CD8-positive, alpha-beta memory T cell (primary cell): ENCODE measurements at places on chromosomes 7 and 10.

DNA sequence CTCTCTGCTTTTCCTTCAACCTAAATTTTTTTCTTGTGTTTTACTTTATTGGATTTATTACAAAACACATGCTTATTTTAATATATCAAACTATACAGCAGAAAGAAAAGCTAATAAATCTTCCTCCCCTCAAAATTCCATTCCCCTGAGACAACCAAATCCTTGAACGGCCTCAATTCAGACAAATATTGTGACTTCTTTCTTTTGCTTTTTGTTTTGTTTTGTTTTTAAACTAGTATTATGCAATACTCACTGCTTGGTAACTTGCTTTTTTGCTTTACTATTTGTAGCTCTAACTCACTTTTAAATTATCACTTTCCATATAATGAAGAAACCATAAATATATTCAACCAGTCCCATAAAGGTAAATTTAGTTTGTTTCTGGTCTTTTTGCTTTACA lies 59.4 kb upstream of the CDK1 start:
- no peaks in the 10 kb centered on the region for H3K27me3 ChIP-seq
- H3K4me1 ChIP-seq: peaks cover 5% of the 10 kb centered on the region
- H3K27ac ChIP-seq: no peak overlapping the region

GRCh38 chr7:80870813-80871212 lies 48.0 kb downstream of the SEMA3C start:
- no peak for DNase-seq
- no peaks in the 10 kb centered on the region for H3K27me3 ChIP-seq
- H3K36me3 ChIP-seq: no peaks in the 10 kb centered on the region
- no peak overlapping the region for H3K4me3 ChIP-seq
- no peak overlapping the region for H3K27ac ChIP-seq

DNA sequence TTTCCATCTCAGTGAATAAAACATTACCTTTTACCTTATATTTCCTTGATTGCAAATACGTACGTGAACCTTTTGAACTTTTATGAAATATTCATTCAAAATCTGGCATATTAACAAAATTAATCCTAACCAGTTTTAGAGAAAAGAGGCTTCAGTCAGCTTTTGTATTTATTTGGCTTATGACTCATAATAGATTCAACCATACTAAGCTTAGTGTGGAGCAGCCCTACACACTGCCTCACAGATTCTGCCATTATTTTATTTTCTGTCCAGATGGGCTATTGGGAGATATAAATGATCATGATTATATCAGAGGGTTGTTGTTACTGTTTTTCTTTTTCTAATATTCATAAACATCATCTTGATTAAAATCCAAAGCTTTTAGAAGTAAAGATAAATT lies 325.5 kb downstream of the GPR37 start:
- DNase-seq: no peak
- H3K36me3 ChIP-seq: no peaks in the 10 kb centered on the region
- H3K4me1 ChIP-seq: no peaks in the 10 kb centered on the region

DNA sequence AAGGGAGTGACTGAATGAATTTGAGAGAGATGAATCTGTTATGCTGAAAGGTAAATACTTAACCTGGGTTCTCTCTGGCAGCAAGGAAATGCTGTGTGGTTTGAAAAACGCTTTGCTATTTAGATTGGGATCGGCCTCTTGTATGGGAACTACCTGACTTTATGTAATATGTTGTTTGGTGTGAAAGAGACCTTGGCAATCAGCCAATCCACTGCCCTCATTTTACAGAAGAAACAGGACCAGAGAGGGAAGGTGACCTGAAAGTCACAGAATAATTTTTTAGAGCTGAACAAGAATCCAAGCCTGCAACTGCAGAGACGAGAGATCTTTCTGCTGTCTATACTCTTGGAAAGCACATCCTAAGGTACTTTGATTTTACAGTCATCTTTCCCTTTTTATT lies 1.0 kb downstream of the BUD31 start:
- peak overlapping the region; percentile 93 for H3K27ac ChIP-seq
- H3K36me3 ChIP-seq: peaks cover 31% of the 10 kb centered on the region
- no peak for DNase-seq
- H3K4me1 ChIP-seq: peaks cover 37% of the 10 kb centered on the region

DNA sequence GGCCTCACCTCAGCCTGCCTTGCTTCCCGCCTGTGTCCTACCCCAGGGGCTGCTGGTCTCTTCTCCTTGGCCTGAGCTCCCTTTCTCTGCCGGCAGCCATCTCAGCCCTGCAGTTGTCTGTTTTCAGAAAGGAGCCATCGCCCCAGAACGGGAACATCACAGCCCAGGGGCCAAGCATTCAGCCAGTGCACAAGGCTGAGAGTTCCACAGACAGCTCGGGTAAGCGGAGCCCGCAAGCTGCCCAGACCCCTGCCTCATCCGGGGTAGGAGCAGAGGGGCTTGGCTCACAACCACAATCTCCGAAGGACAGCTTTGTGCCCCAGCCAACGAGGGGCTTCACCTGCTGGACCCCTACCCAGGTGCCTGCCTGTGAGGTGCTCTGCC lies 5.3 kb upstream of the DEPP1 start:
- H3K27me3 ChIP-seq: no peaks in the 10 kb centered on the region
- no peaks in the 10 kb centered on the region for H3K36me3 ChIP-seq
- no peak for DNase-seq
- H3K4me1 ChIP-seq: no peaks in the 10 kb centered on the region

GRCh38 chr10:67666416-67667034 lies 29.5 kb downstream of the CTNNA3 start:
- no peaks in the 10 kb centered on the region for H3K27me3 ChIP-seq
- H3K4me3 ChIP-seq: no peak overlapping the region
- no peak overlapping the region for H3K27ac ChIP-seq
- H3K4me1 ChIP-seq: no peaks in the 10 kb centered on the region
- DNase-seq: peak; percentile 7
- H3K36me3 ChIP-seq: no peaks in the 10 kb centered on the region

DNA sequence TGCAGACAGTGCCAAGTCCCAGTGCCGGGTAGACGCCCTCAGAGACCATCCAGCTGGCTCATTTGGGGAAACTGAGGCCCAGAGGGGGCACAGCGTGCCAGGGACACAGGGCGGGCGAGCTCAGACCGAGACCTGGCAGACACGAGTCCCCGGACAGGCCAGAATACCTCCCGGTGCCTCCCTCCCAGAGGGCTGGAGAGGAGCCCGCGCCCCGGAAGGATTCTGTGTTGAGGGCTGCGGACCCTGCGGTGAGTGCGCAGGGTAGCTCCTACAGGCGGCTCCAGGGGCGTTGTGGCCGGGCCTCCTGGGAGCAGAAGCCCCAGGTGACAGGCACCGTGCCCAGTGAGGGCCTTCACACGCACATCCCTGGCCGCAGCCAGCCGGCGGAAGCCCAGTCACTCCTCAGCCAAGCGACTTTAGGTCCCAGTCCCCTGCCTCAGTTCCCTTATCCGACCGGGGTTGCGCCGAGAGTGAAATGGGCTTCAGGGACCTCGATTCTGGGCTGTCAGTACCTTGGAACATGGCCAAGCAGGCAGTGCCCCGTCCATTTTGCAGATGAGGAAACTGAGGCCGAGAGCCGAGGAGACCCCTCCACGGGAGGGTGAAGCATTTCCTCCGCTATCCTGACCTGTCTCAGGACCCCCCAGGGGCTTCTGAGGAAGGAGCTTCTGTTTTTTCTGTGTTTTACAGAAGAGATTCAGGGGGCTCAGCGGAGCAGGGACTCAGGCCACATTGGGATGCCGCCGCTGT lies 73.6 kb downstream of the ELFN1 start:
- DNase-seq: no peak
- no peaks in the 10 kb centered on the region for H3K27me3 ChIP-seq
- peak overlapping the region; percentile 59 for H3K27ac ChIP-seq
- no peak overlapping the region for H3K4me3 ChIP-seq

DNA sequence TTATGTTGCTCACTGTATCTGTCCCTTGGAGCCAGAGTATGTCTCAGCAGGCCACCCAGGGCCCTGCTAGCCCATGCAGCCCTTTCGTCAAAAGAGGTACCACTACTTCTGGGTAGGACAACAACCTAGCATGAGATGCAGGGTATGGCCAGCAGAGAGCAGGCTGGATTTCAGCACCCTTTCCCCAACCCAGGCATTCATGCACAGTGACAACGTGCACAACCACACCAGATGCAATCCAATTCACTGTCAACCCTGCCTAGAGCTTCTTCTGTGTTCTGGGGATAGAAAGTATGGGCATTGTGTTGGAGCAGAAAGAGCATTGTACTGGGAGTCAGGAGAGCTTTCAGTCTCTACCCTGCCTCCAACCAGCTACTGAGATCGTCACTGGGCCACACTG lies 37.9 kb downstream of the JAZF1 start:
- H3K27me3 ChIP-seq: no peaks in the 10 kb centered on the region
- no peaks in the 10 kb centered on the region for H3K4me1 ChIP-seq
- H3K27ac ChIP-seq: no peak overlapping the region
- no peak for DNase-seq
- H3K4me3 ChIP-seq: no peak overlapping the region
- H3K36me3 ChIP-seq: no peaks in the 10 kb centered on the region

GRCh38 chr7:100532165-100533022 lies 6.6 kb upstream of the AGFG2 start:
- H3K36me3 ChIP-seq: no peaks in the 10 kb centered on the region
- no peak overlapping the region for H3K4me3 ChIP-seq
- no peaks in the 10 kb centered on the region for H3K4me1 ChIP-seq
- H3K27me3 ChIP-seq: no peaks in the 10 kb centered on the region

DNA sequence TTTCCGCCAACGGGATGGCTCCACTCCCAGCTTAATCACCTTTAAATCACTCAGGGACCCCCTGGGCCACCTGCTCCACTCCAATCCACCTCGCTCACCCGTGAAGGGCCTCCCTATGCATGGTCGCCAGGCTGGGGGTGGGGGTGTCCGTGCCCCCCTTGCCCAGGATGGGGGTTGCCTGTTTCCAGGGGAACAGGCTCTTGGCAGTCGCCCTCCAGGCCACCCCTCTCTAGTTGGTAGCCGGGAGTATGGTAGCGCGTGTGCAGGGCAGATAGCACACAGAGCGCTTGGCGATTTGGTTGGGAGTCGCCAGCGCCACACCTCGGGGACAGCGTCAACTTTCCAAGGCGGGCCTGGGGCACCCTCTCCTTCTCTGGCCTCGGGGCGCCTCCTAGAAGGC lies 134.9 kb upstream of the ZNF92 start:
- H3K4me1 ChIP-seq: peaks cover 3% of the 10 kb centered on the region
- H3K4me3 ChIP-seq: no peak overlapping the region
- H3K27me3 ChIP-seq: no peaks in the 10 kb centered on the region
- no peak for DNase-seq

DNA sequence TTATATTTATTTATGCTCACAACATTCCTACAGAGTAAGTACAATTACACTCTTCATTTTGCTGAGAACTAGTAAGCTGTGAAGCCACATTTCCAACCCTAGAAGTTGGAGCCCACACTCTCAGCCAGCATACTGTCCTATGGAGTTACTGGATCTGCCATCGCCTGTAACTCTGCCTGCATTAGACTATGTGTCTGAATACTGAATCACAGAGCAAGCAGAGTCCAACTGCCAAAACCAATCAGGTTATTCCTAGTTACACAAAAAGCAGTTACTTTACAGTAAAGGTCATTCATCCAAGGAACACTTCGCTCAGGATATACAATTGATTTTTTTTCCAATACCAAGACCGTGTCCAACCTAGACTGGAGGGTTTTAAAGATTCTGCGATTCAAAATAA lies 21.5 kb downstream of the CTAGE6 start:
- H3K4me1 ChIP-seq: no peaks in the 10 kb centered on the region
- no peaks in the 10 kb centered on the region for H3K27me3 ChIP-seq
- H3K4me3 ChIP-seq: no peak overlapping the region
- no peaks in the 10 kb centered on the region for H3K36me3 ChIP-seq
- no peak for DNase-seq

- H3K4me1 ChIP-seq: peaks cover 27% of the 10 kb centered on the region
- no peak overlapping the region for H3K27ac ChIP-seq
- H3K36me3 ChIP-seq: no peaks in the 10 kb centered on the region
Observed at GRCh38 chr10:33249137-33249536, 85.3 kb downstream of the NRP1 start.

DNA sequence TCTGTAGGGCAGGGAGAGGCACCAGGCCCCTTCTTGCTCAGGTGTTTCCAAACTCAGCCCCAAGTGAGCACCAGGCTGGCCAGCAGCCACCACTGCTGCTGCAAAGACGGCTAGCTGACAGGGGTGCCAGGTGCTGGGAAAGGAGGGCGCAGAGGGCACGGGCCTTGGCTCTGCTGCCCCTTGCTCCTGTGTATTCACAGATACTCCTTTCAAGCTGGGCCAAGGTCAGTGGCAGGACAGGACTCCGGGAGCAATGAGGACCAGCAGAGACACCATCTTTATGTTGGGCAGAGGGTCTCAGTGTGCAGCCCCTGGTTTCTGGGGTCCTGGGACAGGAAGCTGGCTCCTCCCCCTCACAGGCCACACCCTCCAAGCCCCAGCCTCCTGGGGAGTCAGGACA lies 110.1 kb downstream of the SMURF1 start:
- no peaks in the 10 kb centered on the region for H3K4me1 ChIP-seq
- peaks cover 65% of the 10 kb centered on the region for H3K36me3 ChIP-seq
- no peak for DNase-seq
- no peaks in the 10 kb centered on the region for H3K27me3 ChIP-seq

GRCh38 chr7:13282377-13282980 lies 595.0 kb downstream of the ARL4A start:
- no peak for DNase-seq
- no peaks in the 10 kb centered on the region for H3K36me3 ChIP-seq
- no peaks in the 10 kb centered on the region for H3K4me1 ChIP-seq
- no peak overlapping the region for H3K4me3 ChIP-seq
- no peak overlapping the region for H3K27ac ChIP-seq

DNA sequence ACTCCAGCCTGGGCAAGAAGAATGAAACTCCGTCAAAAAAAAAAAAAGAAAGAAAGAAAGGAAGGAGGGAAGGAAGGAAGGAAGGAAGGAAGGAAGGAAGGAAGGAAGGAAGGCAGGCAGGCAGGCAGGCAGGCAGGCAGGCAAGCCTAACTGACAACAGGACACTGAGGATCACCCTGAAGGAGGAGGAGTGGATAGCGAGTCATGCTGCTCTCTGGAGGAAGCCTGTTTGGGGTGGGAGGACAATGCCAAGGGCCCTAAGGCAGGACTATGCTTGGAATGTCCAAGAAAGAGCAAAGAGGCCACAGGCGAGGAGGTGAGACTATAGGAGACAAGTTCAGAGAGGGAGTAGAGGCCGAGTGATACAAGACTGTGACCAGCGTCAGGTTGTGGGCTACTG lies 107.0 kb upstream of the PARD3 start:
- no peaks in the 10 kb centered on the region for H3K27me3 ChIP-seq
- H3K36me3 ChIP-seq: no peaks in the 10 kb centered on the region
- H3K4me3 ChIP-seq: no peak overlapping the region
- no peak for DNase-seq
- no peak overlapping the region for H3K27ac ChIP-seq
- no peaks in the 10 kb centered on the region for H3K4me1 ChIP-seq

GRCh38 chr7:106239406-106239805 lies 45.4 kb downstream of the NAMPT start:
- H3K27me3 ChIP-seq: no peaks in the 10 kb centered on the region
- H3K36me3 ChIP-seq: no peaks in the 10 kb centered on the region
- no peak overlapping the region for H3K4me3 ChIP-seq
- H3K4me1 ChIP-seq: no peaks in the 10 kb centered on the region
- DNase-seq: no peak
- no peak overlapping the region for H3K27ac ChIP-seq
